ENCODE measurements at places on chromosomes 7 and 10.

- no peak for DNase-seq
These were observed 923 bp downstream of the TRIL start for GRCh38 chr7:28957064-28957750.

GRCh38 chr10:71303569-71303907 lies 15.5 kb upstream of the SLC29A3 start:
- DNase-seq: no peak

- DNase-seq: no peak
These were observed 7.3 kb downstream of the JCAD start for GRCh38 chr10:30052062-30052461.

GRCh38 chr7:50783801-50784507 lies 1.3 kb upstream of the GRB10 start:
- no peak for DNase-seq

DNA sequence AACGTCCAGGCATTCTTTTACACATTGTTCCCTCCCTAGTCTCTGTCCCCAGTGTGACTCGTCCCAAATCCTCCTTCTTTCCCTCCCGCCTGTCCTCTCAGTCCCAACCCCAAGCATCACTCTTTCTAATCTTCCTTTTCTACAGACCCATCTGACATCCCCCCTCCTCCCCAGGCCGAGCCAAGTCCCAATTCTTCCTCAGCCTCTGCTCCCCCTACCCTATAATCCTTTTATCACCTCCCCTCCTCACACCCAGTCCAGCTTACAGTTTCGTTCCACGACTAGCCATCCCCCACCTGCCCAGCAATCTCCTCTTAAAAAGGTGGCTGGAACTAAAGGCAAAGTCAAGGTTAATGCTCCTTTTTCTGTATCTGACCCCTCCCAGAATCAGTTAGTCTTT lies 95.1 kb downstream of the MACC1 start:
- DNase-seq: no peak

- DNase-seq: no peak
These were observed 72.8 kb upstream of the PPIF start for GRCh38 chr10:79274279-79275104.

GRCh38 chr7:53383131-53383530 lies 347.7 kb downstream of the POM121L12 start:
- DNase-seq: no peak

- no peak for DNase-seq
These were observed 2.4 kb downstream of the GATA3 start for GRCh38 chr10:8056871-8057331.

- DNase-seq: no peak
These were observed 22.4 kb upstream of the FOXK1 start for GRCh38 chr7:4659551-4660286.

- no peak for DNase-seq
These were observed 1013.9 kb downstream of the NRG3 start for GRCh38 chr10:82888809-82889455.

GRCh38 chr10:71048971-71049615 lies 160.7 kb upstream of the PCBD1 start:
- no peak for DNase-seq

- DNase-seq: no peak
These were observed 4.0 kb downstream of the NUDT5 start for GRCh38 chr10:12191715-12192114.

DNA sequence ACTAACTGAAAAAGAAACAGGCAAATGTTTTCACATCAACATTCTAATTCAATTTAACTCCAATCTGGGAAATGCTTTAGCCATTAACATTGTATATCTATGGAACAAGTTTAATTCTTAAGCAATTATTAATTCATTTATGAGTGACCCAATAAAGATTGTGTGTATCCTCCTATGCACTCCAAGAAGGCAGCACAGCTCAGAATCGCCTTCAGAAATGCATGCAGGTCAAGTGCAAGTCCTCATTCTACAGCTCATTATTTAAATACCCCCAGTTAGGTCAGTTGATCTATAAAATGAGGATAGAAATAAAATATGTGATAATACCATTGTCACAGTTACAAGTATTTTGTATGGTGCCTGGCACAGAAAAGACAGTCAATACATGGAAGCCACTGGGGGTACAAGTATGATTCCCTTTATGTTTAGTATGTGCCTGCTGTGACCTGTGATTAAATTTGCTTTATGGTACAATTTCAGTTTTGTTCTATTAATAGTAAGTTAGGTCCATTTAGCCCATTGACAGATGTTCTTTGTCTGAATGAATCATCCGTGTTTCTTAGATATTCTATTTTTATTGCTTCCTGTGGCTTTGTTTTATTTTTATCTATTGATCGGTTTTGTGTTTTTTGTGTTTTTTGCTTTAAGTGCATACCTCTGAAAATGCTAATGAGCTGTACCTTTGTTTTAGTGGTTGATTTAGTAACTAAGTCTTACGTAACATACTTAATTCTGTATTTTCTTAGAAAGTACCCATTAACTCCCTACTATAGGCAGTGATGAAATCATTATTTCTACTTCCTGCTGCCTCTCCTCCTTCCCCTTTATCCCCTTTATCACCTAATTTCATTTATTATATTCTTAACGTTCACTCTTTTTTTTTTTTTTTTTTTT lies 42.8 kb downstream of the CPXM2 start:
- no peak for DNase-seq

- no peak for DNase-seq
These were observed 167.7 kb downstream of the EMX2 start for GRCh38 chr10:117710181-117710798.

DNA sequence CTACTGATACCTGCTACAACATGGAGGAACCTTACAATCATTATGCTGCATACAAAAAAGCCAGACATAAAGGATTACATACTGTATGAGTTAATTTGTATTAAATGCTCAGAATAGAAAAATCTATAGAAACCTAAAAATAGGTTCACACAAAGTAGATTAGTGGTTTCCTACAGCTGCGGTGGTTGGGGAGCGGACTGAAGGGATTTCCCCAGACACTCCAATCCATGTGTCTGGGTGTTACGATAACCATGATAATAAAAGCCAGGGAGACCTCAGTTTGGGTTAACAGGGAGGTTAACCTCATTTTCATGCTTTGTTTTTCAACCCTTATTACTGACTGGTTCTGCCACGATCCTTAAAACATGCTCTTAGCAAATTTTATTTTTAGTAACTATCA lies 355.9 kb downstream of the KCNMA1 start:
- DNase-seq: no peak

GRCh38 chr7:140316165-140316661 lies 82.1 kb downstream of the SLC37A3 start:
- DNase-seq: no peak

DNA sequence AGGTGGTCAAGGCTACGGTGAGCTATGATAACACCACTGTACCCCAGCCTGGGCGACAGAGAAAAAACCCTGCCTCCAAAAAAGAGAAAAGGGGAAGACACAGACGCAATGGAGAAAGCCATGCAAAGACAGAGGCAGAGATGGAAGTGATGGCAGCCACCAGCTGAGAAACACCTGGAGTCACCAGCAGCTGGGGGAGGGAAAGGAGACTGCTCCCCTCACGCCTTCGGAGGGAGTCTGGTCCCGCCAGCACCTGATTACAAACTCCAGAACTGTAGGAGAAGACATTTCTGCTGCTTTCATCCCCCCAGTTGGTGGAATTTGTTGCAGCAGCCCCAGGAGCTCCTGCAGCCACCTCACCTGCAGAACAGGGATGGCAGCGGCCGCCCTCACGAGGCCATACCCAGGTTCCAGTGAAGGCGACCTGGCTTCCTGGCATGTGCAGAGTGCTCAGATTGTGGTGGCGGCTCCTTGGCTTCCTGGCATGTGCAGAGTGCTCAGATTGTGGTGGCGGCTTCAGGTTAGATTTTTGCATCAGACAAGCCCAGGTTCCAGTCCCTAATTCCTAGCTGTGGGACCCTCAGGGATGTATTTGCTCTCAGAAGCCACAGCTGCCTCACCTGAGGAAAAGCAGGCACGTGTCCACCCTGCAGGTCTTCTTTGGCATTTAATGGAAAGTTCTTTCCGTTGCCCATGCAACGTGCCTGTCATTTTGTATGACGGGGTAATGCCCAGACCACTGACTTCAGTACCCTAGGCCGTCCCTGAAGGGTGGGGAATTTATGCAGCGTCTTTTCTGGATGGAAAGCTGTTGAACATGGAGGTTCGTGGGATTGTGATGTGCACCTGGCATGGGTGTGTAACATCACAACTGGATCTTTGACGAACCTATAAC lies 182.9 kb downstream of the EBF3 start:
- no peak for DNase-seq

- no peak for DNase-seq
These were observed 99.3 kb downstream of the PPP1R3A start for GRCh38 chr7:113819474-113819873.

GRCh38 chr7:44273681-44274622 lies 51.4 kb downstream of the CAMK2B start:
- DNase-seq: no peak

GRCh38 chr7:11573128-11573750 lies 258.8 kb downstream of the THSD7A start:
- DNase-seq: no peak

GRCh38 chr7:84248267-84248666 lies 53.7 kb upstream of the SEMA3A start:
- no peak for DNase-seq

GRCh38 chr7:132933072-132933458 lies 148.8 kb downstream of the CHCHD3 start:
- DNase-seq: no peak

GRCh38 chr10:4533621-4534020 lies 292.4 kb upstream of the AKR1E2 start:
- DNase-seq: no peak

DNA sequence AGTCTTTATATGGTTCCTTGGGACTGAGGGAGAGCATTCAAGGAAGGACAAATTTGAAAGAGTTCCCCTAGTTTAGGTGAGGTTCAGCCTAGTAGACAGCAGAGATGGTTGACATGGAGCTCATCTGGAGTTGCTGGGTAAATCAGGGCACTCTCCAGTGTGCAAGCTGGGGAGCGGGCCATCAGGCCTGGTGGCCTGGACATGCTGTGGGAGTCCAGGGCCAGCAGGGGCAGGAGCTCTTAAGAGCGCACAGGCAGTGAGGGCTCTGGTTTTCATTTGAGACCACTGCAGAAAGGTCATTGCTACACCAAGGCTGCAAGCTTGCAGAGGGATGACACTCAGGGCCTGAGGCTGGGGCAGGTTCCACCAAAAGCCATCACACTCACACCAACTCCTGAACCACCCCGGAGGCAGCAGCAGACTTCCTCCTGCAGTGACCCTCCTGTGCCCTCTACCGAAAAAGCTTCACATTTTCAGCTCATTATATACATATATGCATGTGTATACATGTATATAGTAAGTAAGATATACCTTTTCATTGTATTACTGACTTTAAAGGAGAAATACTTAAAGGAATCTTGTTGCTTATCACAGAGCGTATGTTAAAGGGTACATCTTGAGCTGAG lies 39.5 kb downstream of the STEAP1B start:
- no peak for DNase-seq

DNA sequence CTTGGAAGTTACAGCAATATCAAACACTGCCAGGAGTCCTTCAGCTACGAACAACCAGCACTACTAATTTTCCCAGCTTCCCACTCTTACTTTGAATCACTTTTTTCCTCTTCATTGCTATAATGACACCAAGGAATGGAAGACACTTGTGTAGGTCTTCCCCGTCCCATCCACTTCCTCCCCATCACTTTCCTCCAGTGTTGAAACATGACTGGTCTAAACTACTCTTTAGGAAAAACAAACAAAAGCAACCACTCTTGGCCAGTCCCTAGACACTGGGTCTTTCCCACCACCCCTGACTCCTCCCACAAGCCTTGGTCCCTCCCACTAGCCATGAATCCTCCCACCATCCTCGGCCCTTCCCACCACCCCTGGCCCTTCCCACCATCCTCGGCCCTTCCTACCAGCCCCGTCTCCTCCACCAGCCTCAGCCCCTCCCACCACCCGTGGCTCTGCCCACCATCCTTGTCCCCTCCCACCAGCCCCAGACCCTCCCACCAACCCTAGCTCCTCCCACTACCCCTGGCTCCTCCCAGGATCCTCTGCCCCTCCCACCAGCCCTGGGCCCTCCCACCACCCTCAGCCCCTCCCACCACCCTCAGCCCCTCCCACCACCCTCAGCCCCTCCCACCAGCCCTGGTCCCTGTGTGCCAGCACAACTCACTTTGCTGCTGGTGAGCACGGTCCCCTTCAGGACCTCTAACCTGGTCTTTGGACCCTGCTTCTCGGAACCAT lies 68.5 kb downstream of the CXCL12 start:
- no peak for DNase-seq

DNA sequence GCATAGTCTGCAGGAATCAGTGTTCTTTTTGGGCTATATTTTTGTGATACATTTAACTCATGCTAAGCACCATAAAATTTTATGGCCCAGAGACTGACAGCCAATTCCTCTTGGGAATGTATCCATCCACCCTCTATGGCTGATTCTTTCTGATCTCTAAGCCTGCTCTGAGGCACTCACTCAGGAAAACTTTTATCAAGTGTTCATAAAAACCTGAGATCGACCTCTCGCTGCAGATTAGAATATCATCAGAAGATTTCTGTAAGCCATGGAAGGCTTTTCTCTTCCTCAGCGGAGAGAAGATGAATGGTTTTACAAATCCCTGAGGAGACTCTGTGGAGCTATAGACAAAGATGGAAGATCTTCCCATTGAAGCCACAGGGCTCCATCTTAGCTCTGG lies 489.8 kb upstream of the GHITM start:
- no peak for DNase-seq

DNA sequence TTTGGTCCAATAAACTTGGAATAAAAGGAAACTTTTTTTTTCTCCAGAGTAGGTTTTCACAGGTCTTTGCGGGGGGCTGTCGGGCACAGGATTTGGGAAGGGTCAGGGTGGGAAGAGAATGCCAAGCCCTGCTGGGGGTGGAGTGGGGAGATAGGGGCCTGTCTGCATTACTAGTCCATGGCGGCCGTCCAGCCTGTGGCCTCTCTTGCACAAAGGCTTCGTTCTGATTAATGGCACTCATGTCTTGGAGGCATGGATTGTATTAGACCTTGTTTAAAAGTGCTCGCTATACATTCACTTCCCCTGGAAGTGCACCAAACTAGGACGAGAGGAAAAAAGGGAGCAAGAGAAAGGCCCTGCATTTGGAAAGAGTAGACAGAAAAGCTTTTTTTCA lies 37.2 kb downstream of the LRMDA start:
- no peak for DNase-seq

DNA sequence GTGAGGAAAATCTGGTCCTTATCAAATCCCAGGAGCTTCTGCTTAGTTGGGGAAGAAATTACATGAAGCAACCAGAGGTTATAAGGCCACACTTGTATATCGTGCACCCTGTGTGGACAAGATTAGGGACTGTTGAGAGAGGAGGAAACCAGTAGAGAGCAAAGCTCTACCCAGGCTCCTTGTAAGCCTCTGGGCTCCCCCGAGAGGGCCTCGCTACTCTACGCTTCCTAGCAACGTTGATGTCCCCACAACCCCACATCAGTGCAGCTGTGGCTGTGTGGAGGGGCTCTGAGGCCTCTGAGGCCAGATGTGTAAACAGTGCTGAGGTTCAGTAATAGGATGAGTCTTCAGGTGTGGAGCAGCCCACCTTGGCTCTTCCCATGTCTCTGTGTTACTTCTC lies 16.0 kb downstream of the HIF1AN start:
- no peak for DNase-seq

GRCh38 chr7:231030-231857 lies 38.9 kb downstream of the FAM20C start:
- no peak for DNase-seq

GRCh38 chr7:43700059-43700501 lies 29.2 kb downstream of the COA1 start:
- peak; percentile 69 for DNase-seq

All from KG1 (cell line).